ENCODE measurements at places on chromosomes 5 and 9.

GRCh38 chr5:112604732-112605630 lies 132.7 kb upstream of the APC start:
- no peak for DNase-seq

DNA sequence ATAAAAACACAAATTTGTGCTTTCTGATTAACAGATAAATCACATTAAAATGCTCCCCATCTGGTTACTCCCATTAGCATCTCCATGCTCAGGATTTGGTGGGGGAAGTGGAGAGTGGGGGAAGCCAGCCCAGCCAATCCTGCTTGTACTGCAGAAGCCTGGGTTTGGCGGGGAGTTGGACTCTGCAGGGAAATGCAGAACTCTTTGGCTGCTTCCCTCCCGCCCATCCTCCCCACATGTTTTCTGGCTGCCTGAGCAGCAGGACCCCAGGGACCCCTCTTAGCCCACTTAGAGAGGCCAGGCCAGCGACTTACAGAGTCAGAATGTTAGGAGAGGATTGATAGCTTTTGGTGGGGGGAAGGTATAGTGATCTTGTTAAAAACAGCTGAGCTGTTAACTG lies 59.5 kb upstream of the FOXI1 start:
- DNase-seq: no peak

- no peak for DNase-seq
Measured at GRCh38 chr9:122383992-122384461, 13.2 kb downstream of the PTGS1 start.

DNA sequence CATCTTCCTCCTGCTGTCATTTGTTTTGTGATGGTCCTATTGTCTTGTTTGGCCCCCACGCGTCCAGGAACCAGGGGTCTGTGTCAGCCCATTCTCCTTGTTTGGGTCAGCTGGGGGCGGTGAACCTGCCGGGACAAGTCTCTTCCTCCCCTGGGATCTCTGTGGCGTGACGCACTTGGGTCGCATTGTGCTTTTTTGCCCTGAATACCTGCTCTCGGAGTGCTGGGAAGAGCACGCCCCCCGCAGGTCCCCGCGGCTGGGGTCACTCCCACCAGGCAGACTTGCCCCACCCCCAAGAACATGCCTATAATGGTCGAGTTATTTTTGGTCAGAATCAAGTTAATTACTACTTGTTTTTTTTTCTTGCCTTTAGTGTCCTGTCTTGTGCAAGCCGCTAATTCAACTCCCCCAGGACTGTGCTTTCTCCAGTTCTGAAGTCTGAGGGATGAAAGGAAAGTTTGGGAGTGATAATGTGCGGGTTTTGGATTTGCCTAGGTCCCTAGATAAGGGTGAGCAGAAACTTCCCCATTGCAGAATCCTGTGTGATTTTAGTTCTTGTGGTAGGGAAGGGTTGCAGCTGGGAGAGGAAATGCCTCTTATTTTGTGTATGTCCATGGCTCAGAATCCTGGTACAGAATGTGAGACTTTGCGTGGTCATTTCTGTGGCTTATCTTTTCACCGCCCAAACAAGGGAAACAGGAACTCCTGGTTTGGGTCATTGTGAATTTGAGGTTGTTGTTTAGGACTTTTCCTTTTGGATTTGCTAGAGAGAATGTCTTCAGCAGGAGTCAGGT lies 789 bp downstream of the ACER2 start:
- no peak for DNase-seq

Measured in NCI-H1048 (cell line).